ENCODE measurements at places on chromosomes 2 and 18. TPM values are rescaled to one million over a fixed set of nuclear protein-coding genes. Genes with fewer than 3 reads are reported as not detected.

DNA sequence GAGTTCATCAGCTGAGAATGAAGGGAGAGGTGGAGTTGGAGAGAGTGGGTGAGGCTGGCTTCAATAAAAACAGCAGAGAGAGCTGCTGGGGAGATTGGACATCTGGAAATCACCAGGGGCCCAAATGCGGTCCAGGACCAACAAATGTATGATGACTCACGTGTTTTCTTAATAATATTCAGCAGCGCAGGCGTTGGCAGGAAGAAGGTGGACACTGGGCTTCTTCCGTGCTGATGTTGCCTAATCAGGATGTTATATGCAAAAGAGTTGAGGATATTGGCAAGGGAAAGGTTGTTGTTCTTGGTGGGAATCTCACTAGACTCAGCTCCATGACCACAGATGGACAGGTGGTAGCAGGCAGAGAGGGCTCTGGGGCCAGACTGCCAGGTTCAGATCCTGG lies 12.8 kb upstream of the PLA2R1 start:
- DNase-seq, result no peak

The PSMA8 gene
- polyA plus RNA-seq, result 2.6 TPM

DNA sequence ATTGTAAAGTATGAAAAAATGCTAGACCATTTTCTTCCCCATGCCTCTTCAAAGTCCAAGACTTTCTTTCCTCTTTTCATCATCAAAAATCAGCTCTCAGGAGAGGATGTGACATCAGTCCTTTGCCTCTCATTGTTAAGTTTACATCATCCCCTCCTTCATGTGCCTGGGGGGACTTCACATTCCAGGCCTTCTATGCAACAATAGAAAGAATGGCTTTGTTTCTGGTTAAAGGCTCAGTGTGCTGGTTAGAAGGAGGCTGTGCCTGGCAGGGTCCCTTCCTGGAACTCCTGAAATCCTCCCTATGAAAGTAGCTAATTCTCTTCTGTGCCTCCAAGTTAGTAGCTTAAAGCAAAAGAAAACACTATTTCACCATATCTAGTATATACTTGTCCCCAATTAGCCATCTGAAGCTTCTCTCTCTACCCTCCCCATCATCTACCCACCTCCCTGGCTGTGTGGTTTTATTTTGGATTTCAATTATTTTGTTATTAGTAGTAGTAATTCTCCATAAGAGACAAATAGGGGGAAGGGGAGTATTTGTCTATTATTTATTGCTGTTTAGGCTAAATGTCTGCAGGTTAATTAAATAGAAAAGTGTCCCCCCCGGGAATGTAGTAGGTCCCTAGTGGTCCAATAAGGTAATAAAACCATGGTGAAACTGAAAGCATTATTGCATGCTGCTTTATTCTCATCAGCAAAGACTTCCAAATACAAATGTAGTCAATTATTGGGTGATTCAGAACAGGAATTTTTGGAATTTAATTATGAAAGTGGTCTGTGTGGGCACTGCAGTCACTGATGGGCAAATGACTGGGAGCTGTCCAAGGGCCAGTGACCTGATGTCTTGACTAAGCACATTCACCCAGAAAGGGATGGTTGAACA lies 69.0 kb downstream of the CPO start:
- no peak for DNase-seq

The ELMOD3 gene
- polyA plus RNA-seq, result 15.8 TPM

GRCh38 chr18:26764586-26764985 lies 100.9 kb downstream of the AQP4 start:
- no peak for DNase-seq

The CAPG gene
- polyA plus RNA-seq, result 74.7 TPM

The ESCO1 gene
- 6.5 TPM for polyA plus RNA-seq
